ENCODE measurements at places on chromosomes 6 and 20. TPM values are rescaled to one million over a fixed set of nuclear protein-coding genes. Genes with fewer than 3 reads are reported as not detected.

- no peak overlapping the region for H3K4me3 ChIP-seq
- H3K4me1 ChIP-seq, result no peaks in the 10 kb centered on the region
- no peaks in the 10 kb centered on the region for H3K27me3 ChIP-seq
- H3K36me3 ChIP-seq, result no peaks in the 10 kb centered on the region
- no peak overlapping the region for H3K27ac ChIP-seq
These were observed 46.3 kb downstream of the GABRR2 start for GRCh38 chr6:89268776-89269175.

DNA sequence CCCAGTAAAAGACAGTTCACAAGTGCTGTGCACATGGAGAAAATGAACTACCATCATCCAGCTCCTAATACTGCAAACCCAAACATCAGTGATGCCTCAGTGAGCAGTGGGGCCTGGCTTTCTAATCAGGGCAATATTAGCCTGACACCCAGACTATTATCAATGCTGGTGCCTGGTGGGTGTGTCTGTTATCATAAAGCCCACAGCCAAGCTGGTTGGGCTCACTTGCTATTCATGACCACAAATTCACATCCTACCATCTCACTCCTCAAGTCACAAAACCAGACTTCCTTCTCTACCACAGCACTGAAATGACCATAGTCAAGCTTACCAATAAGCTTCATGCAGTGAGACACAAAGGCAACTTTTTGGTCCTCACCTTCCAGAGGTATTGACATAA is 180.8 kb upstream of the PLN start:
- no peaks in the 10 kb centered on the region for H3K27me3 ChIP-seq
- H3K36me3 ChIP-seq, result no peaks in the 10 kb centered on the region
- H3K4me3 ChIP-seq, result no peak overlapping the region
- no peaks in the 10 kb centered on the region for H3K4me1 ChIP-seq
- no peak for DNase-seq

The SULF2 gene
- polyA plus RNA-seq, result 406 TPM

DNA sequence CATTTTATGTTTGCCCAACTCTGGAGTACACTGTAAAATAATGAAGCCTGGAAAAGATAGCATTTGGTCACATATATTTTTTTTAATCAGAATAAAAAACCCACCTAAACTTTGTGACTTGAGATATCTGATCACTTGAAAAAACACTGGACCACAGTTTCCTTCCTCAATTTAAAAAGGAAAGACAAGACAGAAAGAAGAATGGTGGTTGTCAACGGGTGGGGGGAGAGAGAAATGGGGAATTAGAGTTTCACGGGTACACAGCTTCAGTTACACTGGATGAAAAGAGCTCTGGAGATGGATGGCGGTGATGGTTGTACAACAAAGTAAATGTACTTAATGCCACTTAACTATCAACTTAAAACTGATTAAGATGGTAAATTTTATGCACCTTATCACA is 14.7 kb upstream of the DST start:
- no peak overlapping the region for H3K4me3 ChIP-seq
- no peak overlapping the region for H3K27ac ChIP-seq

DNA sequence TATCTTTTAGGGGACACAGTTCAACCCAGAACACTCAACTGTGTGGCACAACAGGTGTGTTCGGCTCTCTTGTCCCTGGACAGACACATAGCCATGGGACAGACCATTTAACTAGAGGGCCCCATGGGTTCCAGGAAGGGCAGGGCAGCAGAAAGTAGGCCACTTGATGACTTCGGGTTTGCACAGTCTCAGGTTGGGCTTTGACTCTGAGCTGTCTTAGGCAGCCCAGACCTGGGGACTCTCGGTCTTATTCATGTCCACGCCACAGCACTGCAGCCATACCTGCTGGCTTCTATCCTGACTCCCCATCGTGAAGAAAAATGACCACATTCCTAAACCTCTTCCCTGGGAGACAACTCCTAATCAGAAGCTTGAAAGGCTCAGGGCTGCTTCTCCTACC is 146.1 kb upstream of the AKAP12 start:
- H3K4me1 ChIP-seq, result peaks cover 6% of the 10 kb centered on the region
- H3K4me3 ChIP-seq, result no peak overlapping the region
- H3K27ac ChIP-seq, result no peak overlapping the region
- no peaks in the 10 kb centered on the region for H3K36me3 ChIP-seq
- DNase-seq, result no peak

The LPA gene
- polyA plus RNA-seq, result 0.07 TPM

The ABHD16B gene
- polyA plus RNA-seq, result not detected

DNA sequence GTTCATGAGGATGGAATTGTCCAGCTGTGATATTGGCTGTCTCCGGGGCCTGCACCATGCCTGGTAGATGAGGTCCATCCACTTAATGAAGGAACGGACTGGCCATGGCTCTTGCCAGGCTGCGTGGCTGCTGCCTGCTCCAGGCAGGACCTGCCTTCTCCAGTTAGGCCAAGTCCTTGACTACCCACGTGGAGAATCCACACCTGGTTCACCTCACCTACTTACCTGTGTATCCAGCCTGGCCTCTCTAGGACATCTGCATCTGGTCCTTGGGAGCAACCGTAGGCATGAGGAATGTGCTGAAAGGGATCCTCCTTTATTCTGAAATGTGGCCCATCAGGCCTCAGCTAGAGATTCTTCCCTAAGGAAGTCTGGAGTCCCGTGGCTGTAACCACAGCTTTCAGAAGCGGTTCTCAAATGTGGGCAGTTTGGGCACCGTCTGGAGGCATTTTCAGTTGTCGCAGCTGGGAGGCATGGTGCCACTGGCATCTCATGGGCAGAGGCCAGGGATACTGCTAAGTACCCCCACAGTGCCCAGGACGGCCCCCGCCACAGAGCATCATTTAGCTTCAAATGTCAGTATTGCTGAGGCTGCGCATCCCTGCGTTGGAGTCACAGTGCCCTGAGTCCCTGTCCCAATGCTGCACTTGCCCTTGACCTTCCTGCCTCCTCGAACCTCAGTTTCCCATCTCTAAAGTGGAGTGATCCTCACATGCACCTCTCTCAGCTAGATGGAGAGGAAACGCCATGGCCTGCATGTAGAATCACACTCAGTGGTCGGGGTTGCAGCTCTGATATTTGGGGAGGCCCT is 67.5 kb downstream of the PHACTR3 start:
- no peak for DNase-seq
- H3K4me1 ChIP-seq, result no peaks in the 10 kb centered on the region
- no peaks in the 10 kb centered on the region for H3K27me3 ChIP-seq
- H3K27ac ChIP-seq, result no peak overlapping the region
- H3K4me3 ChIP-seq, result no peak overlapping the region

GRCh38 chr20:35251613-35251940 is 25.1 kb downstream of the MMP24 start:
- no peaks in the 10 kb centered on the region for H3K4me1 ChIP-seq
- no peak for DNase-seq
- no peaks in the 10 kb centered on the region for H3K36me3 ChIP-seq
- H3K4me3 ChIP-seq, result no peak overlapping the region

DNA sequence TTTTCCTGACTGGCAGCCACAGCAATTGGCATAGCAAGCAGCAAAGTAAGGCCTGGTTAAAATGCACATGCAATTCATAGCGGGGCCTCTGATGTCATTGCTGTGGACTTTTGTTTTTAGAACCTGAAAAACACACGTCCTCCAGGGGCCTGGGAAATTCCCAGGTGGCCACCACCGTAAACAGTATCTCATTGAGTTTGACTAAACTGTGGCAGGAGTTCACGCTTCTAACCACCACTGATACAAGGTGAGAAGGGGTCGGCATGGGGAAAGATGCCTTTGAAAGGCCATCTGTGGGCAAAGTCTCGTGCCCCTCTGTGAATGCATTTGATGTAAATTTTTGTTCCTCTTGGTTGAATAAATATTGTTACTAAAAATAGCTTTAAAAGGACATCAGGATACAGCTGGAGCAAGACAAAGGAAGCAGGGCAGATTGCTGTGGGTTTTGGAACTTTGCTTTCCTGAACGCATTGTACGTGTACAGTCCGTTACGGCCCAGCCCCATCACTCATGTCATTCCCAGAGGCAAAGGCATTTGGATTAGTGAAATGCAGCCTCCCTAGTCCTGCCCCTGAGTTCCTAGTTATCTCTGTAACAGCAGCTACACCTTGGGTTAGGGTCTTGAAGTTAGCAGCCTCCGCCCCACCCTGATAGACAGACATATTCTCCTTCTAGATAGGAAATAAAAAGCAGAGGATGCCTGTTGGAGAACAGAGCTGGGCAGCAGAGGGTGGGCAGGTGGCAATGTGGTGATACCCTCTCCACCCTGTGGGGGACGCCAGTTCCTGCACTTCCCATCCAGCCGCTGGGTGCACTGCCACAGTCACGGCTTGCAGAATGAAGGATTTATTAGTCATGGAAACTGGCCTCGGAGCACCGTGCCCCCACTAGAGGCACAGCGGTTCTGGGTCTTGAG is 80.3 kb downstream of the ZDHHC14 start:
- DNase-seq, result no peak

DNA sequence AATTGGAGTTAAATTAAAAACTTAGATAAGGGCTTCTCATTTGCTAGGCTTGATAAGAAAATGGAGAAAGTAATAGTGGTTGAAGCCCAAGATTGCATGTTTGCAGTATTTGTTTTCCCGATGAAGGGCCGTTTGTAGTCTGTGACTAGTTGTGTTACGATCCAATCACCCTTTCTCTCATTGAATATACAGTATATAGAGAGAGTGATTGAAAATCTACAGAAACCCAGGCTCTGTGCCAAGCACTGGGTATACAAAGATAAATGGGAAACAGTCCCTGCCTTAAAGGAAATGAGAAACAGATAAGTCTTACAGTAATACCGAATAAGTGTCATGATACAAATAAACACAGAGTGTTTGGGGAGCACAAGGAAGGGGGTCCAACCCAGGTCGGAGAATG is 55.2 kb upstream of the CDKAL1 start:
- no peaks in the 10 kb centered on the region for H3K36me3 ChIP-seq
- H3K4me1 ChIP-seq, result no peaks in the 10 kb centered on the region
- H3K27me3 ChIP-seq, result no peaks in the 10 kb centered on the region
- H3K27ac ChIP-seq, result no peak overlapping the region
- no peak overlapping the region for H3K4me3 ChIP-seq
- DNase-seq, result no peak

GRCh38 chr6:157117431-157118095 is 205.8 kb downstream of the TMEM242 start:
- no peaks in the 10 kb centered on the region for H3K36me3 ChIP-seq
- H3K27me3 ChIP-seq, result no peaks in the 10 kb centered on the region
- no peak overlapping the region for H3K4me3 ChIP-seq
- peaks cover 1% of the 10 kb centered on the region for H3K4me1 ChIP-seq

DNA sequence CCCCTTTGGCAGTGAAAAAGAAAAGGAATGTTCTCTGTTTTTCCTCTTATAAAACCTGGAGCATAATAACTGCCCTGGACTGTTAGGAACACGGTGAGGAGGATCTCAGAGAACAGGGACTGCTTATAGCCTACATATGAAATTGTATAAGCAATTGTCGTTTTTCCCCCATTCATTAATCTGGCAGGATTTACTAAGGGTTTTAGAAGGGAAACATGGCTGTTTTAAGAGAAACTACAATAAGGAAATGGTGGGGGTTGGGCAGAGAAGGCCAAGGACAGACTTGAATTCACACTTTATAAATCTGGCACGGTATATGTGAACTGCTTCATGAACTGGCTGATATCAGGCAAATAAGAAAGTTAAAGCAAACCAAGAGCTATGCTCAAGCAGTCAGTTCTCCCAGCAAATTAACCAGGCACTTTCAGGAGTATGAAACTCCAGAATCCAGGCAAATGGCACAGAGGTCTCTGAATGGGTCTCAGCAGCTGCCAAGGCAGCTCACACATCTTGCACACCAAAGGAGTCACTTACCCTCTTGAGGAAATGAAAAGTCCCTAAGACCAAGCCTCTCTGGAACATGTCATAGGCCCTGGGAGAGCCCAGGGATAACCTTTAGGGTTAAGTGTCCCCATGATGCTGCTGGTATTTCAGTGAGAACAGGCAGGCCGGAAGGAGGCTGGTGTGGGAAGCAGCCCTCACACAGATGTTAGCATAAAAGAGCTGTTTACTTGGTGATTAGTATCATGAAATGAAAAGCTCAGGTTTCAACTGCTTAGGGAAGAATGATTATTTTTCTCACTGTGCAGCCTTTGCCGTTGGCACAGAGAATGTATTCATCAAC is 260.5 kb upstream of the MARCKS start:
- H3K27me3 ChIP-seq, result no peaks in the 10 kb centered on the region
- peak; percentile 31 for DNase-seq
- H3K4me3 ChIP-seq, result no peak overlapping the region
- H3K27ac ChIP-seq, result peak overlapping the region; percentile 49

DNA sequence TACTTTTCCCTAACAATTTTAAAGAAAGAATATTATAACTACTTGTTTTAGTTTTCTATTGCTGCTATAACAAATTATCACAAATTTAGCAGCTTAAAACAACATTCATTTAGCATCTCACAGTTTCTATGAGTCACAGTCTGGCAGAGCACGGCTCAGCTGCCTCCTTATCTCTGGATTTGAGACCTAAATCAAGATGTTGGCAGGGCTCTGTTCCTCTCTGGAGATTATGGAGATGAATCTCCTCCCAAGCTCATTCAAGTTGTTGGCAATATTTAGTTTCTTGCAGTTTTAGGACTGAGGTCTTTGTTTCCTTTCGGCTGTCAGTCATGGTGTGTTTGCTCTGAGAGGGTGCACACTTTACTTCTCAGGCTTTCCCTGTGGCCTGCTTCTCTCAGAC is 1065.8 kb upstream of the EYS start:
- H3K27me3 ChIP-seq, result no peaks in the 10 kb centered on the region
- H3K4me1 ChIP-seq, result no peaks in the 10 kb centered on the region
- no peak overlapping the region for H3K27ac ChIP-seq
- no peak overlapping the region for H3K4me3 ChIP-seq

DNA sequence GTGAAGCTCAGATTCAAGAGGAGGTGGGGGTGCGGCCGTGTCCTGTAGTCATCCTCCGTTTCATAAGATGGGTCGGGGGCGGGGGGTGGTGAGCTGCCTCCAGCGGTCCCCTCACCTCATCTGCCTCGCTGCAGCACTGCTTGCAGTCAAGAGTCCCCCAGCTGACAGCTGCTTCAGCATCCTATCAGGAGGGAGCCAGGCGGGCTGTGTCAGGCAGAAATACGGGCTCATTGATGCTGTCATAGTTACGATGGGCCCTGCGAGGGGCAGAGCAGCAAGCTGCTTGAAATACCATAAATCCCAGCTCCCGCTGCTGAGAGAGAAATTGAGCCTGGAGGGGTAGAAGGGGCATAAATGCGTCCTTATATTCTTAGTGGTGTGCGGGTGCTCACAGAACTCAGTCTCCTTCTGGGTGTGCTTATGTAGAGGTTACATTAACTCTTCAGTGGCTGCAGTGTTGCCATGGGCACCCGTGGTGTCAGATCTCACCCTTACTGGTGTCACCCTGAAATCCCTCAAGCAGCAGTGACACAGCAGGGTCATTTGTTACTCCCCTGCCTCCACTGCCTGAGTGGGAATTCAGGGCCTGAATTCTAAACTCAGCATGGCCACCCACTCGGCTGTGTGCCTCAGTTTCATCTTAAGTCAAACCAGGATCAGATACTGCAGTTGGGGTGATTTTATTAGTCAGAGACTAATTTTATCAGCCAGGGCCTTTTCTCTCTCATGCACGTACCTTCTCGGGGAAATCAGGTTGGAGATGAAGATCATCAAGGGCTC is 21.8 kb downstream of the CCDC167 start:
- no peak overlapping the region for H3K4me3 ChIP-seq
- H3K27ac ChIP-seq, result no peak overlapping the region
- no peaks in the 10 kb centered on the region for H3K27me3 ChIP-seq
- no peak for DNase-seq

The CLPSL2 gene
- not detected for polyA plus RNA-seq

The SH3BGRL2 gene
- 10.3 TPM for polyA plus RNA-seq

Data from ovary (tissue), 10 donors.